ENCODE measurements at places on chromosomes 3 and 15.
A peak's percentile ranks its signal among the peaks of the same experiment; 100 is the strongest.

DNA sequence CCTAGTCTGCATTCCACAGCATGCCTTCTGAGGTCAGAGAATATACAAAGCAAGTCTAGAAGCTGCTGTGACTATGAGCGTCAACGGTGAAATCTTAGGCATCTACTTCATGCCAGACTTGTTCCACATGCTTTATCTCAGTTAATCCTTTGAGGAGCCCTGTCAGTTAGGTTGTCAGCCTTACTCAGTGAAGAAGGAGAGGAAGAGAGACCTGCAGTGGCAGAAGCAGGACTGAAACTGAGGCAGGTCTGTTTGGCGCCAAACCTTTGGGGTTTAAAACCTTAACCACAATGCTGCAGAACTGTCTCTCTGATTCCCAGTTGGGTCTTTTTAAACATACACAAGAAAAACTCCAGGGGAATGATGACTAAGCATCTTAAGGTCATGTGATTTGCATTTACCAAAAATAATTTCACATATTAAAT lies 139.0 kb upstream of the LIPC start:
- DNase-seq, result no peak

DNA sequence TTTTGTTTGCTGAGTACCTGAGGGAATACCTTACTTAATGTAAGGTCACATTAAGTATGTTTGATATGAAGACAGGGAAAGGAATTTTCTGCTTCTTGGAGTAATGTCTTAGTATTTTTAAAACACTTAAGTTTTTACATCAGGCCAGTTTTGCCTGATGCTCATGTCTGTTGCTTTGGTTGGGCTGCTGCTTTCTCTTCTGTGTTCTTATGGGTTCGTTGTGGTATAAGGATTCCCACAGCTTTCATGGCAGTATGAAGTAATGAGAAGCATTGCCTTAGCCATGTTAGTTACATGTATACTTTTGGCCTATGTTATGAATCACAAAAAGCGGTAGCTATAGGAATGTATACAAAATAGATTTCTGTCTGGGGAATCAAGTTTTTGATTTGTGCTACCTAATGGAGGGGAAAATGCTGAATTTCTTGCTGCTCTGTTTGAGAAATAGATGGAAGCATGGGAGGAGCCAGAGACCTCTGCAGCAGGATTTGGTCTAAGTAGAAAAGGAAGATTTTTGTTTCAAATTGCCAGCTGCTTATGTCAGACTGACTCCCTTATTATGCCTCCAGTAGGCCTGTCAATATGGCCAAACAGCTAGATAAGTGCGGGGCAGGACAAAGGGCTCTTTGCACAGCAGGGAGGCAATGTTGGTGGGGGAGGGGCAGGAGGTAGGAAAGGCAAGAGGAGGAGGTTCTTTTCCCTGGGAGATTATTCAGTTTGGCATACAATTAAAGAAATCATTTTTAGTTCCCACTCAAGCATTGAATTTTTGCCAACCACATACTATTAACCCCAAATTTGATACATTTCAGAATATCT lies 5.2 kb downstream of the SETD5 start:
- no peak for DNase-seq

DNA sequence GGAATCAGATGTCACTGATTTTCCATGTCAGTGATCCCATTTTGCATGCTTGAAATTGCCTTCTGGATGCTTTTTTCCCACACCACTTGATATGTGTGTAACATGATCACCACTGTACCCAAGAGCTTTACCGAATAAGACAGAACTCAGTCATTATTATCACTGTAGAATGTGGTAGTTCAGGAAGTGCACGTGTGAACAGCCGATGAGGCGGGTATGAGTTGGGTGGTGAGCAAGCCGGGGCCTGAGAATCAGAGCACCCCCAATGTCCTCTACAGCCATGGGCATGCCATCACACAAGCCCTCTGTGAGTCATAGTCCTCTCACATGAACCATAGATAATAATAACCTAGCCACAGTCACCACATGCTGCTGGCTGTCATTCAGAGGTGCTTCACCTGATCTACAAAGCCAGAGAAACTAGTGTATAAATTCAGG lies 470.8 kb downstream of the SOX2 start:
- DNase-seq, result no peak

- no peak for DNase-seq
Observed at GRCh38 chr15:79218588-79219200, 63.8 kb upstream of the ANKRD34C start.

DNA sequence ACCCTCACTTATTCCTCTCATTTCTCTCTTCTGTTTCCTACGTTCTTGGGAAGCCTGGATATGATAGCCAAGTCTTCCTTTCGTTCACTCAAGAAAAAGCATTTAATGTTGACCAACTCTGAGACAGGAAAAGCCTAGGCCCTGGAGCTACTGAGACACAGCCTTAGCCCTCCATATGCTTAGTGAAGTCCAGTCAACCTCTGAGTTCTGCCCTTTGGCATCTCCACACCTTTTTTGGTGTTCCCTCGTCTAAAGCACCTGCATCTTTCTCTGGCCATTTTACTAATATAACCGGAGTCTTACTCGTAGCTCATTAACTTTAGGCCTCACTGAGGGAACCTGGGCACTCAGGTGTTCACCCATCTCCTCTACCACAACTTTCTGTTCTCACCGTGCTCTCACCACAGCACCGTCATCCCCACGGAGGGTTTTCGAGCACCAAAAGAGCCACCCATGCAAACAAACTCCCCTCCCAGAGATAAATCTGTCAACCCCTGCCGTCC lies 632 bp downstream of the MTHFS start:
- DNase-seq, result no peak

DNA sequence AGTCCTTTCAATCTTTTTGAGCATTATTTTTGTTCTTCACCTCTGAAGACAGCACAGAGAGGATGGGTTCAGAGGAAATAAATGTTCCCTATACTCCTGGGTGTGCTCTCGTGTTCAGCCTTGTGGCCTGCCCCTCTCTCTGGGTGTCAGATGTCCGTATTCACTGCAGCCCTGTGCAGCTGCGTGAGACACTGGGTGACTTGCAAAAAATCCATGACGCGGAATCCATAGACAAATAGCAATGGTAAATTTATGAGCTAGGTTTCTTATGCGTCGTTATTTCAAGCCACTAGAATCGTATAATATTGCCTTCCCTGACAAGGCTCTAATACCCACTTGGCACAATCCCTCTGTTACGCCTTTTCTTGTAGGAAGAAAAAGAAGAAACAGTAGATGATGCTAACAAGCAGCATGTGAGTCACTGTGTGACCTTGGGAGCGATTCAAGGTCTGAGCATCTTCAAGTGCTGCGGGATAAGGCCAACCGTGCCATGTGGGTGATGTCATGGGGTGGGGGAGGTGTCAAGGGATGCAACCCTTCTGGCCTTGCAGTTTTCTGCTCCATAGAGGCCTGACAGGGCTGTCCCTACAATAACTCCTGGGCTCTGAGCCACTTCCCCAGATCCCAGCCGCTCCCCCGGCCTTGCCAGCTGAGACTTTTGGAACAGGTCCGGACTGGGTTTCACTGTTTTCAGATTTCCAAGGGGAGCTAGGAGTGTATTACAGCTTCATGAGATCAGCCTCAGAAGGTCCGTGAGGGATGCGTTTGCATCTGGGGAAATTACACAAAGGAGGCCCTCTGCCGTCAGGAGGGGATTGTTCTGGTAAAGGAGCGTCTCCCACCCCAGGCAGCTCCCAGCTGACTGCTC lies 47.6 kb upstream of the POMGNT2 start:
- DNase-seq, result no peak

GRCh38 chr3:171125010-171125409 lies 98.5 kb upstream of the SLC2A2 start:
- no peak for DNase-seq

- peak; percentile 10 for DNase-seq
Observed at GRCh38 chr3:195007766-195008165, 263.2 kb downstream of the XXYLT1 start.

- no peak for DNase-seq
Observed at GRCh38 chr3:18743761-18744160, 318.6 kb upstream of the SATB1 start.

- DNase-seq, result no peak
Observed at GRCh38 chr3:29410220-29410619, 129.3 kb downstream of the RBMS3 start.

GRCh38 chr3:133211449-133211848 lies 173.3 kb downstream of the TMEM108 start:
- DNase-seq, result peak; percentile 97

DNA sequence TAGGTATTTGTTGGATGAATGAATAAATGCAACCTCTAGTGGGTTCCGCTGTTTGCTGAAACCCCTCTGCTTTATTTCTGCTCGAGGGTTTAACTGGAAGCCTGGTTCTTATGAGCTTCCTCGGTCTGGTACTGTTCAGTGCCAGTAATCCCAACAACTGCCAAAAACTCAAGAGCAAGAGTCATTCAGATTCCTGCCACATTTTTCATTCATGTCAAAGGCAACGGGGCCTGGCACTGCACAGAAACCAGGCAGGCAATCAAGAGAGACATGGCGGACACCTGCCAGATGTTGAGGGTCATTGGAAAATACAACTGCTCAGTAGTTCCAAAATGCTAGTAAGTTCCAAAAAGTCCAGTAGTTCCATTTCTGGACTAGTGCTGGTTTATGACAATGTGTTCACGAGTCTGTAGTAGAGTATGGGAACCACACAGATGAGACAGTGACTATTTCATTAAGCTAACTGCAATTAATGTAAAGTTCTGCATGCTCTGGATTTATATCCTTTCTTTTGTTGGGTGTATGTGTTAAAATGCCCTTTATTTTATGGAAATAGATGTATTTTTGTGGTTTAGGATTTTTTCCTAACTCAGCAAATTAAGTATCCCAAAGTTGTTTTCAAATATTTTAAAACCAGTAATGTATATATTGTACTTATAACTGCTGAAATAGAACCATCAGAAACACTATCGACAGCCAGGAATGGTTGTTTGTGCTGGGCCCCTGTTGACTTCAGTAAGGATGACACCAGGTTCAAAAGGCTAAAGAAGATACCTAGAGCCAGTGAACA lies 22.7 kb upstream of the TMEM41A start:
- no peak for DNase-seq

DNA sequence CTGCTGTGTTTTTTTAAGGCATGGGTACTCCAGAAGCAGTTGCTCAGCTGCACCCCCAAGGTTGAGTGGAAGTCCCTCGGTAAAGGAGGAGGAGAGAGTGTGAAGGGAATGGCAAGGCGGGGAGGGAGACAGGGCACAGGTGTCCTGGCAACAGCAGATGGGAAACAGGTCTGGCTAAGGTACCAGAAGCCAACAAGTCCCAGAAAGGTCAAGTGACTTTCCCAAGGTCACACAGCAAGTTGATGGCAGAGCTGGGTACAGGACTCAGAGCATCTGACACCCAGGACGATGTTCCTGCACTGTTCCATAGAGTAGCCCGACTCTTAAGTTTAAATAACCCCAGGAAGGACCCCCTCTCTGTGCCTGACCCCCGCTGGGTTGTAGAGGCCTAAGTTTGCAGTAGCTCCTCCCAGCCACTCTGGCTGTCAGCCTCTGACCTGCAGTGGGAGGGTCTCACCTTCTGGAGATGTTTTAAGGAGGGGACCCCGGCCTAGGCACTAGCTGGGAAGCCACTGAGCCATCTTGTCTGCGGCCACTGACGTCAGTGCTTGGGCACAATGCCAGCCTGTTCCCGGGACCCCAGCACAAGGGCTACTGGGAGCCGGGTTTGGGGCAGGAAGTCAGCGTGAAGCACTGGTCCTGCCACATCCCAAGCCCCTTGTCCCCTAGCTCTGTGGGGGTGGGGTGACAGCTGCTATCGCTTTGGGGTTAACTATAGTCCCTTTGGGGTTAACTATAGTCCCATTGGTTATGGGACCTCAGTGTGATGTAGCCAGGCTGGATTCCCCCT lies 10.5 kb downstream of the CSK start:
- DNase-seq, result no peak

- no peak for DNase-seq
Observed at GRCh38 chr3:136577791-136578190, 174.4 kb downstream of the STAG1 start.

DNA sequence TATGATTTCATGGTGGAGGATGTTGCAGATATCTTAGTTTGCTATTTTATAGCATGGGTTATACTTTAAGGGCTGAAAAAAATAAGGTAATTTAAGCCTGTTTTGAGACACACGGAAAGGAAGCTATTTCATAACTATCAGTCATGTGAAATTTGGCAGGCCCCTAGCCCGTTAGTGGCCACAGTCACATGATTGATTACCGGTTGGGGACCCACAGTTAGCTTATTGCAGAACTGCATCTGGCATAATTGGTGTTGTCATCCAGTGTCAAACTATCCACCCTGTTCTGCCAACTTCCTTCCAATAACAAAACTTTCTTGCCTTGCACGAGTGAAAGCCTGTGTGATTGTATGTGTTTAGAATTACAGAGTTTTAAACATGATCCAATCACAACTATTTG lies 35.2 kb downstream of the FNDC3B start:
- DNase-seq, result peak; percentile 88

GRCh38 chr3:150495563-150496168 lies 50.6 kb downstream of the SERP1 start:
- DNase-seq, result peak; percentile 74

DNA sequence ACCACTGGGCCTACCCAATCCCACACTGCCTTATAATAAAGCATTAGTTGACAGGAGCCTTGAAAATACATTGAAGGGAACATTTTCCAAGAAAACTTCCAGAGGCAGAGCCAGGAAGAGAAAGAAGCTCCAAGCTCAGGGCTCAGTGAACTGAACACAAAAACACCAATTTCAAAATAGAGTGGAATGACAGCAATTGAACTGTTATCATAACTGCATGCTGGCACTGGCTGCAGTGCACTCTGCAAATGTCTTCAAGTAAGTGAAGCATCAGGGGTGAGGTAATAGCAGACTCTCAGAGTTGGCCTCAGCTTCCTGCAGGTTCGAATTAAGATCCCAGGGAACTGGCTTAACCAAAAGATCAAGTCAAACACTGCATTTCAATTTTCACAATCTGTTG lies 388.0 kb upstream of the WNT5A start:
- DNase-seq, result no peak

DNA sequence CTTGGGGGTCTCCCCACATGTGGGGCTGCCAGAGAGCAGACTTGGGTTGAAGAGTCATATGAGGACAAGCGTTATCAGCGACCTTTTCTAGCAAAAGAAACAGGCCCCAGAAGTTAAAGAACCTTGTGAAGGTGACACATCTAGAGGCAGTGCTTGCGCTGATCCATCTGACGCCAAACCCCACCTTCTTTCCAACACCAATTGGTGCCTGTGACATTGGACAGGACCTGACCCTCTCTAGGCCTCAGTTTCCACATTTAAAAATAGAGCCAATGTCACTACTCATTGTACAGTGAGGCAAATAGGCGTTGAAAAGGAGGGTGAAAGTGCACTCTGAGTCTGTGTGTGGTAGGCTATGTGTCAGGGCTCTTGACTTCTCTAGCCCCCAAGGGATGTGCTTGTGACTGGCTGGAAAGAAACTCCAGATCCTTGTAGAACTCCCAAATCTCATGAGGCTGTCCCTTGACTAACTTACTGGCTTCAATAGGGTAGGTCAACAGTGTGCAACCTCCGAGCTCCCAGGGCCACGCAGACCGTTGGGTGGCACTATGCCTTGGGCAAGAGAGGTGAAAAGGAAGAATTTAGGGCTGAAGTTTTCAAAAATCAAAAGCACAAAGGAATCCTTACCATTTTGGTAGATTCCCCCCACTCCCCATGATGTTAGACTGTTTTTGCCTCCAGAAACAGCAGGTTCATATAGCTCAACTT lies 666 bp upstream of the FAM219B start:
- DNase-seq, result no peak

- no peak for DNase-seq
Observed at GRCh38 chr15:63469190-63469589, 35.2 kb upstream of the USP3 start.
